Dermis microvascular lymphatic vessel endothelial cell (primary cell): ENCODE measurements at places on chromosomes 13 and 19.
A peak's percentile ranks its signal among the peaks of the same experiment; 100 is the strongest.

DNA sequence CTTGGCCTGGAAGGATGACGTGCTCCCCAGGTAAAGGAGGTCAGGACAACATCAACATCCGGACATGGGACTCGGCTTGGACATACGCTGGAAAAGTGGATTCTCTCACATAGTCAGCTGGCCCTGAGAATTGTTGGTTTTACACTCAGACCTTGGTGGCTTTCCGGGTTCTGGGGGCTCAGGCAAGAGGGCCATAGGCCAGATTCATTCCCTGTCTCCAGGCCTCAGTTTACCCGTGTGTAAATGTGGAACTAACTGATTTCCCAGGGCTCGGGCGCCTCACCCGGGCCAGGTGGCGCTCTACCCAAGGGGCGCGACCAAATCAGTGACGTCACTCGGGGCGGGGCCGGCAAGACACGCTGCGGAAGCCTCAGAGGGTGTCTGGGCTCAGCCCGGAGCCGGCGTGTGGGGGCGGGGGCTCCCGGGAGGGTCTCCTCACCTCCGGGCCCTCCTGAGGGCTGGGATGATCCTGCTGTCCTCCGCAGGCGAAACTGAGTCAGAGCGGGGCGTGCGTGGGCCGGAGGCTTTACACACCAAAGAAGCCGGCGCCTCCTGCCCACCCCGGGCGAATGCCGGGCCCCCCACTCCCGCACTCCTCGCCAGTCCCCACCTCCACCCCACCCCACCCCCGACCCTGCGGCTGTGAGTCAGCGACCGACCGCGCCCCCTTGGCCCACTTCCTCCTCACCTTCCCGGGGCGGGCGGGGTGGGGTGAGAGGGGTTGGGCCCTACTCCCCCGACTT, 862 bp upstream of the VASP start:
- no peak for DNase-seq

DNA sequence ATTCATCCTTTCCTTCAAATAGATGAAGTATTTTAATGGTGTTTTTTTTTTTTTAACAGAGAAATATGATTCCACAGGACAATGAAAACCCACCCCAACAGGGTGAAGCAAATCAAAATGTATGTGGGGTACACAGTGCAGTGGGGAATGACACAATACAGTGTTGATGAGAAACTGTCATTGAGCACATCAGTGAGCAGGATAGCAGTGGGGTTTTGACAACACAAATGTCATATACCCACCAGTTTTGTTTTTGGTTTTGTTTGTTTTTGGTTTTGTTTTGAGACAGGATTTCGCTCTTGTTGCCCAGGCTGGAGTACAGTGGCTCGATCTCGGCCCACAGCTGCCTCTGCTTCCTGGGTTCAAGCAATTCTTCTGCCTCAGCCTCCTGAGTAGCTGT, 29.2 kb downstream of the ZNF844 start:
- DNase-seq: no peak

- no peak for DNase-seq
Measured at GRCh38 chr19:18946918-18947317, 5.9 kb upstream of the HOMER3 start.

DNA sequence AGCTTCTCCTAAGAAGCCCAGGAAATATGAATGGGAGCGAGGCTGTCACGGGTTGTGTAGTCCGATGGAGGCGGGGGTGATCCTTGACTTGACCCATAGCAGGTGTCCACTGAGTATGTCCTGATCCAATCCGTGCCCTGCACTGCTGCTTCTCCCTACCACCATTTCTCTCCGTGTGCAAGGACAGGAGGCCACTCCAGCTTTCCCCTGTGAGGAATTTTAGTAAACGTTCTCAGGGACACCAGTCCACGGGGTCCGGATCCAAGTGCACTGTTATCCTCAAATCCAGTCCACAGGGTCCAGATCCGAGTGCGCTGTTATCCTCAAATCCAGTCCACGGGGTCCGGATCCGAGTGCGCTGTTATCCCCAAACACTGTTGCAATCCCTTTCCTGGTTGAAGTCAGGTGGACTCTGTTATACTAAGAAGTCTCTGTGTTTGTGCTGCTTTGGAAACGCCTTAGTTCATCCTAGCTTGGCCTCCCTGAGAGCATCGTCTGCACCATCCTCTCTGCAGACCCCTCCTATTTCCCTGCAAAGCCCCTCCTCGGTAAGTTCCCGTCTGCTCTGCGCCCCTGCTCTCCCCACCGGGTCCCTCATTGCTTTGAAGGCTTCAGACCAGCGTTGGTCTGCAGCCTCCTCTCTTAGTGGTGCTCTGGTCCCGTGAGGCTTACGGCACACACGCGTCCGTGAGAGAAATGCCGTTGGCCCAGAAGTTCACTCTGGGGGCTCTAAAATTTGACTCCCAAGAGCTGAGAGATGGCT, 303.5 kb downstream of the TEX29 start:
- no peak for DNase-seq

DNA sequence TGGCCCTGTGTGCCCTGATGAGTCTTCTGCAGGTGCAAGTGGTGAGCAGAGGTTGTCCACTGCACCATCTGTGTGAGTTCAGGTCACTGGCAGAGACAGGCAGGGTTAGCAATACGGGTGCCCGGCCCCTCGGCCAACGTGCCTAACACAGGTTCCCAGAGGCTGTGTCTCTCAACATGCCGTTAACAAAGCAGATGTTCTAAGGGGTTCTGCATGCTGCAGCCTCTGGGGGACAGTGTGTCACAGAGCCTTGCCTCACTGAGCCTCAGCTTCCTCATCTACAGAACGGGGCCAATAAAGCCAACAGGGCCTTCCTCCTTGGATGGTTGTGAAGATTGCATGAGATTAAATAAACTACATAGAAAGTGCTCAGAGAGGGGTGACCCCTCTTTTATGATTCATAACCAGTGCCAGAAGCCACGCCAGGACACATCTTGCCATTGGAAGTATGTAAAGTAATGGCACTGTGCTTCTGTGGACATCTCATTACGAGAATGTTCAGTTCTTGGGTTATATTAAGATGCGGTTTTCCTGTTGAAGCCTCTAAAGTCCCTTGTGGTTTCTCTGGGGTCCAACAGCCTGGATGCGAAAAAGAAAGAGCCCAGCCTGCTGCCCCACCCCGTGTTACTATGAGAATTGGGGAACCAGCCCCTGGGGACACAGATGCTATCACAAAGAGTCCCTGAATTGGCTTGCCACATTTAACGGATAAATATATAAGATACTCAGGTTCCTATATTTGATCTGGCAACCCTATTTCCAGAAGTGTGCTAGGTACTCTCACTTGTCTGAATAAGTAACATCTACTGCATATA, 11.2 kb upstream of the ARHGEF18 start:
- no peak for DNase-seq

- no peak for DNase-seq
Measured at GRCh38 chr19:2720777-2721569, at the start of gene DIRAS1. Gene DIRAS1, minus strand, starts transcription at chr19:2721372. Its CDS starts 3,566 bp downstream, at chr19:2717806.

DNA sequence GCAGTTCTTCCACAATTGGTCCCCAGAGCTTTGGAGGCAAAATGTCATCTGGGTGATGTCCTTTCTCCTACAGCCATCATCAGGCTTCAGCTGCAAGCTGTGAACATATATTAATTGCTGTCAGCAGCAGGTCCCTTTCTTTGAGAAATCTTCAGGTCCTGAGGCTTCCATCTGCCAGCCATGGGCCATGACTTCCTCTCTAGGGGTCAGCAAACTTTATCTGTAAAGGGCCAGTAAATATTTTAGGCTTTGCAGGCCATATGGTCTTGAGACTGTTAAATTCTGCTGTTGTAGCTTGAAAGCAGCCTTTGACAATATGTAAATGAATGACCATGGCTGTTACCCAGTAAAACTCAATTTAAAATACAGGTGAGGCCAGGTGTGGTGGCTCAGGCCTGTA, 27.1 kb downstream of the SERP2 start:
- no peak for DNase-seq

DNA sequence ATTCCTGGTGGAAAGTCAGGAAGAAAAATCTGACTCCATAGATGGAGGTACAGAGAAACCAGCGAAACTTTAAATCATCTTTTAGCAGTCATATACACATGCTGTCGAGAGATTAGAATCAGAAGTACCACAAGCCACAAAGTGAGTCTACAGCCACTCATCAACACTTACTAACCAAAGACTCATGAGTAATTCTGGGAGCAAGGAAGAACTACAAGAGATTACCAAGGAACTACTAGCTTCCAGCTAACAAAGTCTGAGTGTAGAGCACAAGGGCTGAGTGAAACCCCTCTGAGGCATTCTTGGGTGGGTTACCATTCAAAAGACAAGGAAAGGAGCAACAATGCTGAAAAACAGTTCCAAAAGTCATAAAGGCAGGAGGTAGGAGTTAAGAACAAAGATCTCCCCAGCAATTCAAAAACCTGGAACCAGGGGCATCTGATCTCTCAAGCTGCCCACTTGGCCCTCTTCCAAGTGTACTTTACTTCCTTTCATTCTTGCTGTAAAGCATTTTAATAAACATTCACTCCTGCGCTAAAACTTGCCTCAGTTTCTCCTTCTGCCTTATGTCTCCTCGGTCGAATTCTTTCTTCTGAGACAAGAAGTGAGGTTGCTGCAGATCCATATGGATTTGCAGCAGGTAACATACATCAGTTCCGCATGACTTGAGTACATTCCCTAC, 13.0 kb downstream of the RBM26 start:
- DNase-seq: peak; percentile 40

DNA sequence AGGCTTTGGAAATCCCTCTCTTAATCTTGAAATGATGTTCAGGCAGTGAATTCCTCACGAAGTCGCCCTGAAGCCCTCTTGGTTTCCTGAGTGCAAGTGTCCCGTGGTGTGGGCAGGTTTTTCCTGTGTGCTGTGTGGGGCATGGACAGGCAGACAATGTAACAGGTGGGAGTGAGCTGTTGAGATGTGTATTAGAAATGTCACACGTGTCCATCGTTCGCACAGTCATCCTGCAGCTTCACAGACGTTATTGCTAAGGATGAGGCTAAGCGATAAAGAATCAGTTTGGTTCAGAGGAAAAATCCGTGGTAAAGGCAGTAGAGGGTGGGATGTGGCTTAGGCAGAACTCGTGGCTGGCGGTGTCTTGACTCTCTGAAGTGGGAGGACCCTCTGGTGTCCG, 51.7 kb downstream of the SMARCA4 start:
- DNase-seq: no peak

GRCh38 chr13:82436099-82436585, 1446.1 kb downstream of the SLITRK1 start:
- DNase-seq: no peak

DNA sequence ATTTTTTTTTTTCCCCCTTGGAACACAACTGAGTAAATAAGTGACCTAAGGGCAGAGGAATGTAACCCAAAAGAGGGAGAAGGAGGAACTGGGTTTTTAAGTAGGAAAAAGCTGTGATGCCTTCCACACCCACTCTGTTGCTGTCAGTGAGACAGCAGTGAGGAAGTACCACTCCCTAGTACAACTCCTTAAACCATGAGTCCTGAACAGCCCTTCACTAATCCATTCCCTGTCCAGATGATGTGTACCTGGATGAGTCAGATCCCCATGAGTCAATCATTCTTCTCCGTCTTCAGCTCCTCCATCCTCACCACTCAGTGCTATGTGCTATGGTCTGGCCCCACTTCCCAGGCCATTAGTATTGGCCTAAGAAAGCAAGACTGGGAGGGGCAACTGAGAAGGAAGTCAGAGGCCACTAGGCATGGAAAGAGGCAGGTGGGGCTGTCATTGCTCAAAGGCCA, 12.9 kb upstream of the CXCL17 start:
- DNase-seq: no peak

DNA sequence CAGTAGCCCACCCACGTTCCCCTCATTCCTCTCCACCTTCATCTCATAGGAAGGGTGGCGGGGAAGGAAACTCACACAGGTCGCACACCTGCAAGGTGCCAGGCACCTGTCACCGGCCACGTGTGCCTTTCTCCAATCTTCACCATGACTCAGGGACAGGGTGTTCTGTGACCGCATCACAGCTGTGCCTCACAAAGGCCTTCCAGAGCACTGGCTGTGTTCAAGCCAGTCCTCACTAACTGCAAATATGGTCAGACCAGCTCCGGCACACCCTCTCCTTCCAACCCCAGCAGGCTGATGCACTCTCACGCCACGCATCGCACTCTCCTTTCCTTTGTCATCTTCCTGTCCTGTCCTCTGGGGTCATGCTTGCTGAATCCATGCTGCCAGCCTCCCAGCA, 415.9 kb downstream of the IRS2 start:
- DNase-seq: no peak

DNA sequence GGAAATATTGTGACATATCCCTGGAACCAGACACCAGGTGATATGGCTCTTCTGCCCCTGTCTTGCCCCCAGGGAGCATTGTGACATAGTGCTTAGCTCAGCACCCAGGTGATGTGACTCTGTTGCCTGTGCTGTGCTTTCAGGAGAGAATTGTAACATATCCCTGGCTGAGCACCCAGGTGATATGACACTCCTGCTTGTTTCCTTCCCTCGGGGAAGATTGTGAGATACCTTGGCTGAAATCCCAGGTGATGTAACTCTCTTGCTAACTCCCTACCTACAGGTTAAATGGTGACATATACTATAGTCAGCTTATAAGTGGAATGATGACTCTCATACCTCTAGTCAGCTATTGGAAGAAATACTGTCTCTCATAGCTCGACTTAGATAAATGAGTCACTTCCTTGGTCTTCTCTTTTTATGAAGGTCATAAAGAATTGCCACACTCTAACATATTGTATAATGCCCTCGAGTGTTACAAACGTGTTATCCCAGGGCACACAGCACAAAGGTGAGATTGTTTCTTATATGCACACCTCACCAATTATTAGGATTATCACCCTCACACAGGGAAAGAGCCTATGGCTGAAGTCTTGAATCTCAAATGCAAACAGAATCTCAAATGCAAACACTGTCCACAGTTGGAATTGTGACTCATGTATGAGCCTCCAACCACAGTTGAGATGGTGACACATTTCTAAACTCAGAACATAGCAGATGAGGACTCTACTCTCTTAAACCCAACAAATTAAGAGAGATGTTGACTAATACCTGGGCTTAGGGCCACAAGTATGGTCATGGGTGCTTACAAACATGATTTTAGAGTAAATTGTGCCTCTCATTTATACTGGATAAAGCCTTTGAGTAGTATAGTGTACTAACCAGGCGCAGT, 32.7 kb upstream of the ZNF254 start:
- no peak for DNase-seq

GRCh38 chr13:51827254-51827653, 17.7 kb downstream of the TMEM272 start:
- DNase-seq: no peak

- no peak for DNase-seq
Measured at GRCh38 chr13:45225370-45225769, 24.5 kb upstream of the KCTD4 start.

GRCh38 chr13:40974460-40975407, 44.4 kb downstream of the ELF1 start:
- no peak for DNase-seq

- peak; percentile 13 for DNase-seq
Measured at GRCh38 chr19:31329819-31330218, 19.4 kb downstream of the TSHZ3 start.

- DNase-seq: no peak
Measured at GRCh38 chr19:8214802-8215201, 5.6 kb downstream of the CERS4 start.

- no peak for DNase-seq
Measured at GRCh38 chr19:56269348-56269747, 3.2 kb upstream of the EDDM13 start.

- no peak for DNase-seq
Measured at GRCh38 chr13:50916701-50917184, 7.2 kb downstream of the RNASEH2B start.
